ENCODE measurements at places on chromosomes 7 and 10.

DNA sequence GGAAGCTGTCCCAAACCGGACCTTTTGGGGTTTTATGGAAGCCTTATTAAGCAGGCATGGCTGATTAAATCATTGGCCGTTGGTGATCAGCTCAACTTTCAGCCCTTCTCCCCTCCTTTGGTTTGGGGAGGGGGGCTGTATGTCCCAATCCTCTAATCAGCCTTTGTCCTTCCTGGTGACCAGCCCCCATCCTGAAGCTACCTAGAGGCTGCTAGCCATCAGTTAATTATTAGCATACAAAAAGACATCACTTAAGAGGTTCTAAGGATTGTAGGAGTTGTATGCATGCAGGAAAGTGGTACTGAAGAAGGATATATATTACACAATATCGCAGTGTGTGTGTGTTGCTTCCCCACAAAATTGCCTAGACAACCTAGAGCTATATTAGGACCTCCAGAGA is 553.3 kb upstream of the FZD8 start:
- no peak for DNase-seq

DNA sequence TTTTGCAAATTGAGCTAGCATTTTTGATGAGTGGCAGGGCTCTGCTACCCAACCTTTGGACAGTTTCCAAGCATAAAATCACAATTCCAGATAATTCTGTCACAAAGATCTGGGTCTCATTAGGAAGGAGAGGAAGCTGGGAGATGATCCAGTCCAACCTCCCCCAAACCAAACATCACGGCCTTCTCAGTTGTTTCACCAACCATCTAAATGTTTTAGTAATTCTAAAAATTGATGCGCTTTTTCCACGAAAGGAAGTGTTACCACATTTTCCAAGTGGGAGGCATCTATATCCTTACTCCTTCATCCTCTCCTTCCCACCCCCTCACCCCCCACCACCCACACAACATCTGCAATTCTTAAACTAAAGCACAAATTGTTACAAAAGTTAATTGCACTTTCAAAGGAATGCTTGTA is 108.3 kb downstream of the EGFR start:
- no peak for DNase-seq

GRCh38 chr10:61628875-61629513 is 33.7 kb upstream of the CABCOCO1 start:
- no peak for DNase-seq

DNA sequence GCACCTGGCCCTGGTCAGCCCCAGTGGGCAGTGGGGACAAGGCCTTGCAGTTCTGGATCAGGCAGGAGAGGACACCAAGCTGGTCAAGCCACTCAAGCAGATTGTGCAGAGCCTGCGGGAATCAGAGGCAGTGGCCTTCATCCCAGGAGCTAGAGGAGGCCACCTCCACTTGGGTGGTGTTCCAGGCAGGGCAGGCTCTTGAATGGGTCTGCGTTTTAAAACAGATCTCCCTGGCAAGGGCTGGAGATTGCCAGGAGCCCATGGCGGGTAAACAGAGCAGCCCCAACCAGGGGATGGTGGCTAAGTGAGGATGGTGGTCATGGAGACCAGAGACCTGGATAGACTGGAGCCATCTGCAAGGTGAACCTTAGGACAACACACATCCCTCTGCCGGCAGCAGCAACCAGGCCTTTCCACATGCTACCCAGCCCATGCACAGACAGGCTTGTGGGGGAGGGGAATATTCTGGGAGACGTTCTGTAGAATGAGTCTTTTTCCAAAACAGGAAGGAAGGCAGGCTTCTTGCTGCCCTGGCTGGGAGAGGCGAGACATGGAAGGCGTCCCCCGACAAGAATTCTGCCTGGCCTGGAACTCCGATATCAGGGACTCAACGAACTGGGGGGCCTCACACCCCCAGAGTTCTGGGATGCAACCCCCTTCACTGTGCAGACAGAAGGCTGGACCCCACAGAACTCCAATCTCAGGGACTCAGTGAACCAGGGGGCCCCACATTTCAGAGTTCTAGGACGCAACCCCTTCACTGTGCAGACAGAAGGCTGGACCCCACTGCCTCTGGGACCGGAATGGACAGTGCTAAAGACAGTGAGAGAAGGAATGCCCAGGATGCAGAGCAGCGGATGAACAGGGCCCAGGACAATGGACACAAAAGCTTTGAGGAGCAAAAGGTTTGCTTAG is 264.8 kb downstream of the PTPRN2 start:
- no peak for DNase-seq

DNA sequence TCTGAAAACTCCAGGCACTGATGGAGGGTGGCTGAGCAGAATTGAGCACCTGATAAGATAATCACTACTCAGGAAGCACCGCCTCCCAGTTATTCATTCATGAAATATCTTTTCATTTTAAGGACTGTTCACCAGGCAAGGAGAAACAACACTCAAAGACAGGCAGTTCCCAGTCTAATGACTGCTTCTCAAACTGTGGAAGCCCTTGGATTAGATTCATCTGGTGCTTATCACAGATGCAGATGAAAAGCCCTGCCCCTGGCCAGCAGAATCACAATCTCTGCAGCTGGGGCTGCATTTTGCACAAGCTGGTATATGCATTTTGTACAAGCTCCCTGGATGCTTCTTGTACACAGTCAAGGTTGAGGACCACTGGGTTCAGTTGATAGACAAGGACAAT is 109.7 kb downstream of the ELMO1 start:
- no peak for DNase-seq

GRCh38 chr10:21015851-21016250 is 118.7 kb upstream of the NEBL start:
- no peak for DNase-seq

DNA sequence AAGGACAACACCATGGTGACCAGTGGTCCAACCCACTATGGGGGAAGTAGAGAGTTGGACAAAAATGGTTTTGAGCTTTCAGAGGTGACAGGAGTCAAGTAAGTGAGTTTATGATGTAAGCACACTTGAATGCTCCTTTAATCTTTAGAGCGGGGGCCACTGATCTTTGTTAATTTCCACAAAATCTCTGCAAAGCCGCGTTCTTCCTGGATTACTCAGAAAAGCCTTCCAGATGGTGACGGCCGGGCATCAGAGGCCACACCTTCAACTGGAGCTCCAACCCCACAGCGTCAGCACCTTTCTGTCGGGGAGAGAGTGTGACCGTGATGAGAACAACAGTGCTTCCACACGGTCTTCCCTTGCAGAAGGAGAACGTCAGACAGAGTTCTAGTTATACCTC is 35.2 kb upstream of the KLF6 start:
- DNase-seq: no peak

DNA sequence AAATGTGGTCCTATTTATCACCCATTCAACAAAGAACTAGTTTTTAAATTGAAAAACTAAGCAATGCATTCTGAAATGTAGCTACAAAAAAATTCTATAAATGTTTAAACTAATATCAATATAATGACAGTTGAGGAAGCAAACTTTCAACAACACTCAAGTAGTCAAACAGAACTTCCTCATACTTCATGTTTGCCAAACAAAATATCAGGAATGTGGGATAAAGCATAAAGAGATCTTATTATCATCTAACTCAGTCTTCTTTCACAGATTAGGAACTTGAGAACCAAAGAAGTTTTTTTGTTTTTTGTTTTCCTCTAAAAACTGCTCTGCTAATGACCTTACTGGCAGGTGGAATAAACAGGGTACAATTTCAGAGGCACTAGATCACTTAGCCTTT is 116.2 kb downstream of the JAZF1 start:
- DNase-seq: no peak

DNA sequence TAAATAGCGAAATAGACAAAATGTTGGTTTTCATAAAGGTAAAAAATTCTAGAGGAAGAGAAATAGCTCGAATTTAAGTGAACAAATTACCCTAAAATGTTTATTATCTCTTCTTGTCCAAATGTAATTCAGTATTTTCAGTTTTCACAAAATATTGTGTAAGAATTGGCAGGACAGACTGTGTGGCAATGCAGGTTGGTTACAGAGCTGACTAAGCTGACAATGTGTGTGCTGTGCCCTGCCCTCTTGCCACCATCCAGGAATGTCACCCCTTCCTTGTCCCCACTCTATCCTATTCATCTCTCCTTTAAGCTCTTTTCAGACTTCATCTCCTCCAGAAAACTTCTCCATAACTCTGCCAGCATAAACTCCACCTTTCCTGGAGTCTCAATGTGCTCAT is 46.1 kb downstream of the COL28A1 start:
- no peak for DNase-seq

GRCh38 chr10:16231734-16232435 is 204.9 kb upstream of the PTER start:
- DNase-seq: no peak

GRCh38 chr7:39453743-39454355 is 112.4 kb upstream of the YAE1 start:
- peak; percentile 21 for DNase-seq

DNA sequence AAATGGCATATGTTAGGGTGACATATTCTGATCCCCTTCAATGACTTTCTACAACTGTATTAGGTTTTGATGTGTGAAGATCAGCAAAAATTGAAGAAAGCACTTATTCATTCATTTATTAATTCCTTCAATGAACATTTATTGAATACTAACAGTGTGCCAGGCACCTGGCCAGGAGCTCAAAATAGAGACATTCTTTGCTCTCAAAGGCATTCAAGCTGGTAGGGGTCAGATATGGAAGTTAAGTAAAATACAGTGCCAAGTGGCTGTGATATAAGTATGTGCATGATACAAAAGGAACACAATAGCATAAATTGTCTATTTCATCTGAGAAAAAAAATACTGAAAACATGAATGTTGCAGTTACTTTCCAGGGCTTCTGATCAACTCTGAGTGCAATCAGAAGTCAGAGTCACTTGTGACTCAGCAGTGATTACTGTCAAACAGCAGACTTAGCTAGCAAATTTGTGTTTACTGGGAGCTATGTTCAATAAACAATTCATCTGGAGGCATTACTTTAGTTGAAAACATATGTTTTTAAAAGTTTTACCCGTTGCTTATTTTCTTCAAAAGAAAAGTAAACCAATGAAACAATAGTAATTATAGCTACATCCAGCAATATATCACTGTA is 60.4 kb upstream of the CACNB2 start:
- no peak for DNase-seq

DNA sequence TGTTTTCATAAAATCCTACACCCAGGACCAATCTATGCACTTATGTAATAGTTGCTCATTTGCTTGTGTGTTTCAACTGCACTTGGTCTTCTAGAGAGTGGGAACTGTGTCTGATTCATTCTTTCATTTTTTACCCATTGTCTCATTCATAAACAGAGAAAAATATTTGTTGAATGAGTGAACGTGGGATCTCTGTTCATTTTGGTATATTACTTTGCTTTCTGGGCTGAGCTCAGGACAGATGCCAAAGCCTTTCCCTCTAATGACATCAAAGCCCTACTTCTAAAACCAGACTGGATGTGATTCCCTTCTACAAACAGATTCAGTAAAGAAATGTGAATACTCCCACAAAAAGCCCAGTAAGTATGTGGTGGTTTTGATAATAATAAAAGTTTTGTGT is 145.2 kb downstream of the ST7 start:
- DNase-seq: no peak

DNA sequence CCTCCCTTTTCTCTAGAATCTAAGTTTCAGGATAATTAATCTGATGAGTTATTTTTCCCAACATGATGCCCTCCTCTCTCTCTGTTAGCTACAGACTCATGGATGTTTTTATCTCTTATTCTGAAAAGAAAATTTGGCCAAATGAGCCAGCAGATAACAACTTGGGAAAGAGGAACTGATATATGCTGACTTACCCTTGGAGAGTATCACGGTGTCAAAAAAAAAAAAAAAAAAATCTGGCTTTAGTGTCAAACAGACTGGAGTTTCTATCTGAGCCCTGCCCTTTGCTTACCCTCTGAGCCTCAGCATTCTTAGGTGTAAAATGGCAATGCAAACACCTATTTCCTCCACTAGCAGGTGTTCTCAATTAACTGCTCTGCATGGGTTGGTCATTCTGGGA is 190.4 kb downstream of the AHR start:
- DNase-seq: no peak

- no peak for DNase-seq
These were observed 155.1 kb downstream of the BICC1 start for GRCh38 chr10:58667658-58668310.

DNA sequence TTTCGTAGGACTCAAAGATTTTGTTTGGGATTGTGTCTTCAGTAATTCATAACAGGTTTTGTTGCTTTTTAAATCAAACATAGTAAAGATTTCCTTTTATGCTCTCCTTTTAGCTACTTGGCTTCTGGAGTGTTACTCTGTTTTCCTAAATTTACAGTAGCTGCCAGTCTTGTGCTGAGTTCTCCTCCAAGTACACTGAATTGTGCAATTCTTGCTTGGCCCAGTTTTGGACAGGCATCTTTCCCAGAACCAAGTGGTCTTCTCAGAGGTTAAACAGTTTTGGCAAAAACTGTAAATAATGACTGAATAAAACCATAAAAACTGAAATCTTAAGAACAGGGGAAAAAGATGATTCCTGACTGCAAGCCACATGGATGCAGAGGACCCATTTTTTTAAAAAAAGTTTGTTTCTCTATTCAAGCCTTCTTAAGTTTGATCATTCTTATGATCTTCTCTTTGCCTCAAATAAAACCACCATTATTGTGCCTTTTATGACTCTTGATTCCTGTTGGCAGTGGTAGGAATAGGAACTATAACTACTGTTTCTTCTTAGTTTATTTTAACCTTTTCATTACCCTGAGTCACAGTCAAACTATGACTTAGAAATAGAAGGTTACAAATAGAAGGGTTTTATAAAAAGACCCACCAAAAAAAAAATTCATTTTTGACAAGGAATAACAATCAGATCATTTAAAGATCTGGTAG is 88.0 kb downstream of the MDFIC start:
- no peak for DNase-seq

DNA sequence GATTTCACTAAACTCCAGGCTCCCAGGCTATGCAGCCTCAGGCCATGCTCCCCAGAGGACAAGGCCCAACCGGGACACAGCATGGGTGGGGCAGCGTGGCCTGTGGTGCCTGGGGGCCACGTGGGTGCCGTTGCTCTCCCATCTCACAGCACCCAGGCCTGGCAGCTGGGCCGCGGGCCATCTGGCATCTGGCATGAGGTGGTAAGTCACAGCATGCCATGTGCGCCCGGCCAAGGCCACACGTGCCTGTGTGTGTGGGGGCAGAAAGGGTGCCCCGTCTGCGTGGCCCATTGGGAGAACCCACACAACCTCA is 204.1 kb downstream of the EBF3 start:
- DNase-seq: no peak

GRCh38 chr7:139762886-139763285 is 14.9 kb downstream of the HIPK2 start:
- DNase-seq: no peak

- DNase-seq: no peak
These were observed 384.4 kb upstream of the KLF6 start for GRCh38 chr10:4169448-4169847.

- DNase-seq: no peak
These were observed 81.6 kb downstream of the UNCX start for GRCh38 chr7:1314021-1314907.

GRCh38 chr10:29767968-29768367 is 133.2 kb upstream of the SVIL start:
- no peak for DNase-seq

DNA sequence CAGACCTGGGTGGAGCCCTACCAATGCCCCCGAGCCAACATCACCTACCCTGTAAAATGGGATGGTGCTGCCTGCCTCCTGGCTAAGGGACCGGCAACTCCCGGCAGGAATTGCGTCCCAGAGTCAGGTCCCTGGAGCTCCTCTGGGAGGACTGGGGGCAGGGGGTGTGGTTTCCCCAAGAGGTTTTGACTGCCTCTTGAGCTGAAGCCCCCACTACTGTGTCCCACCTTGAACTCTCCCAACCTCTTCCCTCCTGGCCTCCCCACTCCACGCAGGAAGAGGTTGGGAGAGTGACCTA is 1.3 kb downstream of the SH2B2 start:
- no peak for DNase-seq

- DNase-seq: no peak
These were observed 757.0 kb upstream of the GALNT17 start for GRCh38 chr7:70374772-70375533.
